ENCODE measurements at places on chromosomes 6 and 20.

DNA sequence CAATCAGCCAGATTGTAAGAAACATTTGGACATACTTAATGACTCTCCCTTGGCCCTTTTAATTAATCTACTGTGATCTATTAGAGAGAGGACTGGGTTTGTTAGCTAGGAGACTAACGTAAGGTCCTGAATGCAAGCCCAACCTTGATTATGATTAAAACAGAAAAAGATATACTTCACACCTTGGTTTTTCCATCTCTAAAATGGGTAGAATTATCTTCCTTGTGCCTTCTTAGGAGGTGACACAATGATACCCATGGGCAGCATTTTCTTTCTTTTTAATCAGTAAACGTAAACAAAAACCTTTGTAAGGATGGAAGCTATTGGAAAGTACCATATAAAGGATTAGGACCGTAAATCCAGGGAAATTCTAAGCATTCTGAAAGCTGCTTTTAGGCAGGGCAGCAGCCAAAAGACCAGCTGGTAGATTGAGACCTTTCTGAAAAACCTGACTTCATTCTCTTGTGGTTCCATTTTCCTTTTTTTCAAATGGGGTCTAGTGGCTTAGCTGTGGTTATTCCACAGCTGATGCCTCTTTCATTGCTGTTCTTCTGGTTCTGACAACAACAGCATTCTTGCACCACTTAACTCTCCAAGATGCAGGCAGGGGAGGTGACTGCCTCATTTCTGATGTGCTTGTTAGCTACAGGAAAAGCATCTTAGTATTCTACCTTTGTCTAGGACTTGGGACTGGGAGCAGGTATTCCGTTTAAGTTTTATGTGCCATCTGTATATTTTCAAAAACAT lies 27.4 kb downstream of the RREB1 start:
- no peak for DNase-seq

DNA sequence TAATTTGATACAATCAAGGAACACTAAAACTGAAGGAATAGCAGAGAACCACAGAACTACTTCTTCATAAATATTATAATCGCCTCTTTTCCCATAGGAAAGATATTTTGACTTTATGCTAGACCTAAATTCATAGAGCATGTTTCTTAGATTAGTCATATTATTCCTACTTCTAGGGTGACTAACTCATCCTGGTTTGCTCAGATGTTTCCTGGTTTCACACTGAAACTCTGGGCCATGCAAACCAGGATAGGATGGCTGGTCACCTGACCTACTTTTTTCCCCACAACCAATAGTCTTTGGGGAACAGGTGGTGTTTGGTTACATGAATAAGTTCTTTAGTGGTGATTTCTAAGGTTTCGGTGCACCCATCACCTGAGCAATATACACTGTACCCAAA lies 42.8 kb downstream of the MMS22L start:
- no peak for DNase-seq

- DNase-seq, result no peak
Measured at GRCh38 chr20:34574426-34574825, 15.9 kb downstream of the MAP1LC3A start.

DNA sequence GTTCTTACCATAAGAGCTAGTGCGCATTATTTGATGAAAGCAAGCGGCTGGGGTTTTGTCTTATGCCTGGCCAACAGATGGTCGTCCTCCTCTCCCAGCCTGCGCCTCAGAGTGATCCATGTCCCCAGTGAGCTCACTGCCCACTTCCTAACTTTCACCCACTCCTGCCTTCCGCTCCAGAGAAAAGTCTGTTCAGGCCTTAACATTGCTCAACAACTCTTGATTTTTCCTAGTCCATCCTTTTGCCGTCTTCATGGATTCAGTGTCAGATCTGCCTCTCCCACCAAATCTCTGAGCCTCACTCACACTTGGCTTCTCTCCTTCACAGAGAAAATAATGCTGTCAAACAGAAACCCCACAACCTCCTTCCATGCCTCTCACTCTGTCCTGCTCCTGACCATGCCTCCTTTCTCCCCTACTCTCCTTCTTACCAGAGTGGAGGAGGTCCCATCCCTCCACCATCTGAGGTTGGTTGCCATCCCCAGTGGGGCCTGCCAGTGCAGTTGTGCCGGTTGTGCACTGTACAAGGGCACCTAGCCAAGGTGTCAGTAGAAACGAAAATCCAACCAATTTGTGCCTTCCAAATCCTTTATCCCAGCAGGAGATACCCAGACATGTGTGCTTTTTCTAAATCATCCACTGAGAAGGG lies 58.9 kb upstream of the SRSF6 start:
- DNase-seq, result no peak

GRCh38 chr20:51729771-51730170 lies 38.4 kb downstream of the ATP9A start:
- no peak for DNase-seq

DNA sequence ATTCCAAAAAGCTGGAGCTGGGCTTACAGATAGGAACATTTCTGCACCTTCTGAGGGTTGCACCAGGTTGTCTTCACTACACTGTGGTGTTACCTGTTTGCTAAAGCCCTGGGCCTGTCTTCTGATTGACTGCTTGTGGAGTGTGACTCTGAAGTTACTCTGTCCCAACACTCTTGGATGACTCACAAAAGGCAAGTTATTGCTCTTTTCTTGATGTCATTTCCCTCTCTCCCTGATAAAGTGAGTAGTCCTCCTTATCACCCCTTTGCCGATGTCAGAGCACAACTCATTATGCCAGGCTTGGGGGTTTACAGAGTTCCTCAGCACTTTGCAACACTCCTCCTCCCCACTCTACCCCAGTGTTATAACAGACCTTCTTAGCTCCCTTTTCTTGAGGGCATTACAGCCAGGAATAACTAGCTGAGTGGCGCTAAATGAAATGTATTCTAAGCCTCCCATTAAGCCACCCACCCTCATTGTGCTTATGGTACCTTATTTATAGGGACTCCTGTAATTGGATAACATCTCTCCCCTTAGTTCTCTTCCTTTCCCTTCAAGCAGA lies 36.1 kb upstream of the NKX2-4 start:
- no peak for DNase-seq

- no peak for DNase-seq
Measured at GRCh38 chr6:140445474-140446004, 1071.1 kb upstream of the CITED2 start.

- peak; percentile 92 for DNase-seq
Measured at GRCh38 chr20:45293041-45294002, 13.3 kb upstream of the RBPJL start.

DNA sequence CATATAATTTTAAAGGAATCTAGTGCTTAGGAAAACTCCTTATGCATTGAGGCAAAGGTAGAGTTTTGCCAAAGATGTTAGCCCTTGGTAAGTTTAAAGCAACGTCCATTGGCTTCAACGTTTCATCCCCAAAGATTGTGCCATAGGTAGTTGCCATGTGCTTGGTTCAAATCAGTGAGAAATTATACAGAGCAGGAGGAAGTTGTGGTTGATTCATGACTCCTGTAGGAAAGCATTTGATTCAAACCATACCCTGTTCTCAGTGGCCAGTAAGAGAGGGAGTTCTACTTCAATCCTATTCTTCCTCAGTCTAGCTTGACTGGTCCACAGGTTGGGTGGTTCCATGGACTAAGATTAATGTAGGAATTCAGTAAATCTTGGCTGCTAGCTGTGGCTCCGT lies 535.6 kb downstream of the QKI start:
- DNase-seq, result no peak

DNA sequence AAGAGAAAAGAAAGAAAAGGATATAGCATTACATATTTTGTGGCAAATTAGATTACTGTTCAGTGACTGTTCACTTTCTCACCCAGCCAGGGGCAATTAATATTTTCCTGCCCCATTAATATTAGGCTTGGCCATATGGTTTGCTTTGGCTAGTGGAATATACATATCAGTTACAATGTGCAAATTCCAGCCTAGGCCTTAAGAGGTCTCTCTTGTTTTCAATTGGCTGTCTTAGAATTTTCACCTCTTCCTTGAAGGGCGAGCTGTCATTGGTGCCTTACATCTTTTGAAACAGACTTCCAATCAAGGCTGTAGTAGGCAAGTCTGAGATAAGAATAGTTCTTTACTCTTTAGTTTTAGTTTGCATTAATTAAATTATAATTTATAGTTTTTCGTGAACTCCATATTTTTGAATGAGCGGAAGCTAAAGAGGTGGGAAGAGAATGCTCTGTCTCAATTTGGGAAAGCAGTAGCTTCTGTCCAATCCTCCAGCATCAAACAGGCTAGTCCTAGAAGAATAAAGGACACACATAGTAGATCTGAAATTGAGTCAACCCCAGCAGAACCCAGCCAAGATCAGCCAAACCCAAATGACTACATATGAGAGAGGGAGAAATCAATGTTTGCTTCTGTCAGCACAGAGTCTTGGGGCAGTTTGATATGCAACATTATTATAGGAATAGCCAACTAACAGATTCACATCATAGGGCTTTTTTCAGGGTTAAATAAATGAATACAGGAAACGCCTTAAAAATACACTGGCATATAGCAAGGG lies 6.3 kb upstream of the CSNK2A1 start:
- no peak for DNase-seq

- DNase-seq, result no peak
Measured at GRCh38 chr20:32119734-32120133, 10.2 kb downstream of the TM9SF4 start.

- no peak for DNase-seq
Measured at GRCh38 chr6:97632341-97632740, 349.3 kb upstream of the MMS22L start.

- DNase-seq, result no peak
Measured at GRCh38 chr6:134730013-134730412, 219.9 kb downstream of the ALDH8A1 start.

GRCh38 chr6:87199787-87200186 lies 44.4 kb downstream of the ZNF292 start:
- no peak for DNase-seq

GRCh38 chr6:37783025-37783855 lies 36.3 kb upstream of the ZFAND3 start:
- DNase-seq, result peak; percentile 57

- DNase-seq, result no peak
Measured at GRCh38 chr20:37179683-37180524, 556 bp upstream of the MROH8 start.

- no peak for DNase-seq
Measured at GRCh38 chr6:106858653-106859092, 115.9 kb downstream of the CD24 start.

DNA sequence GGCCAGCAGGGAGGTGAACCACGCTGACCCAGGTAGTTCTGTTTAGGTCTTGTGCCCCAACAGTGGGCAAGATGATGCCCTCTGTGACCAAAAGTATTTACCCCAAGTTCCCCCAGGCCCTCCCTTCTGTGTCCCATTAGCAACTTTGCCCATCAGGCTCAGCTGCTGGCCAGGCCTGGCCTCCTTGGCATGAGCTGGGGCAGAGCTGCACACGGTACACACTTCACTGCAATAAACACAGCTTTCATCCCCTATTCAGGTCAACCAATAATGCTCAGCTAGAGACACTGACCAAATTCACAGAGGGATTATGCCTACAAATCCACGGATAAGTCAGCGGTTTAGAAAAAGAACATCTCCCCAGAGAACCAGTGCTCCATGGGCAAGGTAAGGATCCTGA lies 103.7 kb downstream of the SLC23A2 start:
- no peak for DNase-seq

DNA sequence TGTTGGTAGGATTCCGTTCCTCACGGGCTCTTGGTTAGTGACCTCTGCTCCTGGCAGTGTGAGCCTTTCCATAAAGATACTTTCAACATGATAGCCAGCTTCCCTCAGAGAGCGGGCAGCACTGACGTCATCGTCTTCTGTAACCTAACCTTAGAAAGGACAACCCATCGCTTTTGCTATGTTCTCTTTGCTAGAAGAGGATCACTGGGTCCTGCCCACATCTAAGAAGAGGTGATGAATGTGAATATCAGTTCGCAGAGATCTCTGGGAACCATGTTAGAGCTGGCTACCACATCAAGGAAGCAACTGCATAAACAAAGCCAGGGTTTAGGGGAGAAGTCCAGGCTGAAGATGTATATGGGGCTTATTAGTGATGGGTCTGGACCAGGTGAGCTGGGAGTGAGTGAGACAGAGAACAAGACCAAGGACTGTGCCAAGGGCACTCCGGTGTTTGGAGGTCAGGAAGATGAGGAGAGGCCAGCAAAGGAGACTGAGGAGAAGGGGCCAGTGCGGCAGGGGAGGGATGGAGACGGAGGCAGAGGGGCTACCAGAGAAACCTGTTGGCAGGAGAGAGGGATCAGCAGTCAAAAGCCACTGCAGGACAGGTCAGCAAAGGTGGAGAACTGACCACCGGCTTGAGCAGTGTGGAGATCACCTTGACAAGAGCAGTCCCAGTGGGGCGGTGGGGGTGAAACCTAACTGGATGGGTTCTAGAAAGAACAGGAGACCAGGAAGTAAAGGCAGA lies 39.7 kb downstream of the PIM1 start:
- peak; percentile 61 for DNase-seq

DNA sequence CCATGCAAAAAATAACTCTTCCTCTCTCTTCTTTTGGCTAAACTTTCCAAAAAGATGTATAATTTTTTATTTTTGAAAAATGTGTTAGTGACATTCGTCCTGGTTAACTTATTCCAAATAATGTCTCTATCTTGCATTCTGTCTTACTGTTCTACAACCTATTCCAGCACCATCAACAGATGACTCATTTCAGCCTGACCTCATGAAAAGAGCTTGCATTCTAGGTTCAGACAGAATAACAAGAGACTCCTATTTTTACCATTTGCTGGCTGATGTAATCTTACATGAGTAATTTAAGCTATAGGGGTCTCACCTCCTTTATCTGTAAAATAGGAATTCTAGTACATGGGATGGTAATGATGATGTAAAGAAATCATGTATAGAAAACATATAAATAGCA lies 109.0 kb downstream of the FUT9 start:
- no peak for DNase-seq

DNA sequence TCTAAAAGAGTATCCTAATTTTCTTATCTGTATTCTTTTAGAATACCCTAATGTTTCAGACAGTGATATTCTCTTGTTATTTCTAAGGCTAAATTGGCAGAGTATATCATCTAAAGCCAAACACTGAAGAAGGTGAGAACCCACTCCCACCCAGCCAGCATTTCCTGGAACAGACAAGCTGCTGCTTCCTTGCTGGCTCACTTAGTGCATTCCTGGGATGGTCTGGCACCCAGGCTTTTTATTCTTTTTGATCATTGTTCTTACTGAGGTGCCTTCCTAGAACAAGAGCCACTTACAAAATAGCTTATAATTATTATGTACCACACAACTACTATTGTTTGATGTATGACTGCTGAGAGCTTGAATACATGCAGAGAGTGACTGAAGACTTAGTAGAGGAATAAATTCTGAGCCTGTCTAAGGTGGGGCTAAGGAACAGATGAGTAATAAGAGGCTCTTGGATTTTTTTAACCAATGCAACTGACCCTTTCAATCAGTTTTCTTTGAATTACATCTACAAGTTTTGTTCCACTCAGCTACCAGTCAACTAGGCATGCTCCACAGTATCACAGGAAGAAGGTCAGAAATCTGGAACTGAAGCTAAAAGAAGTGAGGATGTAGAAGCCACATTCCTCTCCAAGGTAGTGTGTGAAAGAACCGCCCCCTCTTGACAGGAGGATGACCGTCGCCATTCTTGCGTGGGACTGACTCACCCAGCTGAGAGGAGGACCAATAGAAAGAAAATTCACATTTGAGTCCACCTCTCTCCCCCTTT lies 30.1 kb downstream of the PRPH2 start:
- DNase-seq, result no peak

- no peak for DNase-seq
Measured at GRCh38 chr6:72461144-72461543, 160.7 kb upstream of the KCNQ5 start.

All from activated T-cell treated with anti-CD3 and anti-CD28 coated beads, Interleukin-2, amount 50 U/mL, for 24 hours (primary cell).